CD4-positive, alpha-beta T cell treated with Interleukin-6 for 4 hours (primary cell): ENCODE measurements at places on chromosomes 11 and 22.
A peak's percentile ranks its signal among the peaks of the same experiment; 100 is the strongest.

GRCh38 chr22:38136607-38137006, 26.1 kb upstream of the BAIAP2L2 start:
- DNase-seq, result no peak

DNA sequence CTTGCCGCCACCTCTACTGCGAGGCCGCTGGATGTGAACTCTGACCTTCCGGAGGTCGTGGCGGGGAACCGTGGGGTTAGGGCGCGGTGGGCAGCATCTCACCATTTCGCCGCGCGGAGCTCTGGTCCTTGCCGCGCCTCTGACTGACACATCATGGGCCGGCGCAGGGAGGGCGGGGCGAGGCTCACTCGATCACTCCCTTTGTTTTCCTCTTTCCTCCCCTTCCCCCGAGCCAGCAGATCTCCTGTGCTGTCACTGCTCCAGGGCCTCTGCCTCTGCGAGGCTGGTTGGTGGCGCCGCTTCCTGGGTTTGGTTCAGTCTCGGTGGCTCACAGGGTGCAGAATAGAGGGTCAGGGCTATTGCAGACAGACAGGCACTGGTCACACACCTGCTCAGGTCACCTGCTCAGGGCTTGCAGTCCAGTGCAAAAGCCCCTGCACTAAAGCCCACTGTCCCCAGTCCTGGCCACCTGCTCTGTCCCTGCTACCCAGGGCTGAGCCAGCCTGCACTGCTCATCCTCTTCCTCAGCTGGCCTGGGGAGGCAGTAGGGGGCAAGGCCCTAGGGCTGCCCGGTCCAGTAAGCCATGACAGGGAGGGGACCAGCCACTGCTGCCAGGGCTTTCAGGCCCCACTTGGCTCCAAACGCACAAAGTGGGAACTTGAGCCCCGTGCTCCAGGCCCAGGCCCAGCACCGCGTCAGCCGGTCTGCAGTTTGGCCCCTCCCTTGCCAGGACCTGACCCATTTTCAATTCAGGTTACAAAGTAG, 36.2 kb downstream of the PISD start:
- no peak for DNase-seq

- peak; percentile 29 for DNase-seq
These were observed 57.5 kb downstream of the BTG4 start for GRCh38 chr11:111454561-111455192.

- DNase-seq, result no peak
These were observed 65.5 kb downstream of the BCR start for GRCh38 chr22:23245799-23246136.

- no peak for DNase-seq
These were observed 56.3 kb upstream of the YPEL1 start for GRCh38 chr22:21791635-21792625.

GRCh38 chr11:24375351-24375750, 121.5 kb upstream of the LUZP2 start:
- no peak for DNase-seq

DNA sequence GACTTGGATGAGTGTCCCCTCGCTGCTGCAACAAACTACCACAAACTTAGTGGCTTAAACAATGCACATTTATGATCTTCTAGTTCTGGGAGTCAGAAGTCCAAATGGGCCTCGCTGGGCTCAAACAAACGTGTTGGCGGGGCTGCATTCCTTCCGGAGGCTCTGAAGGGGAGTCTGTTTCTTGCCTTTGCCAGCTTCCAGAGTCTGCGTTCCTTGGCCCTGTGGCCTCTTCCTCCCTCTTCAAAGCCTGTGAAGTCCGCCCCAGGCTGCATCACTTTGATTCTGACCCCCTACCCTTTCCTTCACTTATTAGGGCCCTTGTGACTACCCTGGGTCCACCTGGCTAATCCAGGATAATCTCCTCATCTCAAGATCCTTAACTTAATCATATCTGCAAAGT, 80.3 kb upstream of the NECTIN1 start:
- DNase-seq, result no peak

DNA sequence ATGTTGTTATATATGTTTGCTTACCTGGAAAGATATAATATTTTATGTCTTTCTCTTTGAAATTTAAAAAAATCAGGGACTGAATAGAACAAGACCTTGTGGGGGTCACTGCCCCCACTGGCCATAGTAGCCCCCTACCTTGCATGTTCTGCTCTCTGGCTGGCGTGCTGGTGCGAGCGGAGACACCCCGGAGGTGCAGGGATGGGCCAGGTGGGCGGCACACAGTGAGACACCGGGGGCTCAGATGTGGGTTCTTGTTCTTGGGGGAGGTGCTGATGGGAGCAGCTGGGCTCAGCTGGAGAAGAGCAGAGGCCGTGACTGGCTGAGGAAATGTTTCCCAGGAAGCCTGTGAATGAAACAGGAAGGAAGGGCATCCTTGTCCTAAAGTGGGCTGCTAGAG, 20.2 kb downstream of the GAB4 start:
- no peak for DNase-seq

GRCh38 chr11:86760577-86760976, 39.8 kb upstream of the PRSS23 start:
- DNase-seq, result no peak

DNA sequence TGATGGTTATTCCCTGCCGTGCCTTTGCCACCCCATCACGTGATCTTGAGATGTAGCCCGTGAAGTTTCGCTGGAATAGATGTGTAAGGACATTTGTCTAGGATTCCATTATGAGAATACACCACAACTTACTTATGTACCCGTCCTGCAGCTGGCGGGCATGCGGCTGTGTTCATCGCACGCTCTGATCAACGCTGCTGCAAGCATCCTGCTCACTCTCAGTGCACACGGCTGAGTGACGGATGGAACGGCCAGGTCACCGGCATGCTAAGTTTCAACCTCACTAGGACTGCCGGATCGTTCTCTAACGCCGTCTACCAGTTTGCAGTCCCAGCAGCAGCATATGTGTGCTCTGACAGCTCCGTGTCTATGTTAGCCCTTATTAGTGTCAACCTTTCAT, 44.6 kb downstream of the APOL1 start:
- DNase-seq, result no peak

- DNase-seq, result no peak
These were observed 33.9 kb downstream of the TMEM45B start for GRCh38 chr11:129849447-129850130.

DNA sequence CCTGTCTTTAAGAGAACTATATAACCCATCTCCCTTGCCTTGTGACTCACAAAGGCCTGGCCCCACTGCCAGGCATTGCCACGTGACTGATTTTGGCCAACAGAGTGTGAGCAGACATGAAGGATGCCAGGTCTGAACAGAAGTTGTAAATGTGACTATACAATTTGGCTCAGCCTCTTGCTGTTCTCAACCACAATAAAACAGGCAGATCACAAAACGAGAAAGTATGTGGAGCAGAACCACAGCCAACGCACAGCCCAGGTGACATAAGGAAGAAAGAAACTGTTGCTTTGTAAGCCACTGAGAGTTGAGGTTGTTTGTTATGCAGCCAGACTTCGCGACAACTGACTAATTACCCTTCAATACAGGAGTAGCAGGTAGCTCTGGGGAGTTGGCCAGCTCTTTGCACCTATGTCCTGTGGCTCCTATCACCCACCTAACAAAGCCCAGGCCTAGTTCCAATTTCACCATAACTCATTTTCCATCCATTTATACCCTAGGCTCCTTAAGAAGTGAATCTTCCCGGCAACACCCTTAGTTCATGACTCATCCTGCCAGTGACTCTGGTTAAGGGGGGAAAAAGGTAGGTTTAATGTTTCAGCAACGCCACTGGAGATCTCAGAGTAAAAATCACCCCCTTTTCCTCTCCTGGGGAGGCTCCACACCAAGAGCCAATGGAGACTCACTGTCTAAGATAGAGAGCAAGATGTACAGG, 53.7 kb downstream of the GALNT18 start:
- DNase-seq, result no peak

DNA sequence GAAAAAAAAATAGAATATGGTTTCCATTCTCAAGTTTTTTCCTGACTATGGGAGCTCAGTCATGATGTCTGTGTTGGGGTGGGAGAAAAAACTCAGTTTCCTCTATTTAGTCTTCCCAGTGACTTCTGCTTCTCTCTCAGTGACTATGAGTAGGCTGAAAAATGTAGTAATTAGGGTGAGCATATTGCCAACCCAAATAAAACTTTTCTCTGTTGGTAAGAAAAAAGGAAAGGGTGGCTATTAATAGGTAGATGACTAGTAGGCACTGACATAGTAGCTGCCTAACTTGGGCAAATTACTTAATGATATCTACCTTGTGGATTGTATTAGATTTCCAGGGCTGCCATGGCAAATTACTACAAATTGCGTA, 34.2 kb upstream of the BIRC3 start:
- no peak for DNase-seq
